ENCODE measurements at places on chromosomes 12 and 14.

DNA sequence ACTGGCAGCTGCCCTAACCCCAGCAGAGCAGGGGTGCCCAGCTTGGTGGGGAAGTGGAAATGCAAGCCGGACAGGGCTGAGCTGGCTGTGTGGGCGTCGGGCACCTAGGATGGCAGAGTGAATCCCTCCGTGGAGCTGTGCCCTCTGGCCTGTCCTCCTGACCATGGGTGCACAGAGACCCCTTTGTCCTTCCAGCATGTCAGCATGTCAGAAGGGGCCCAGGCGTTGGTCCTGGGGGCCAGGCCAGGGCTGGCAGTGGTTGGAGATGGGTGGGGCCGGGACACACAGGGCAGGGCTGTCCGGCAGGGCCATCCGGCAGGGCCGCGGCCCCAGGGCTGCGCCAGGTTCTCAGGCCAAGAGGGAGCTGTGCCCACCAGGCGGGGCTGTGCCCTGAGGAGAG is 8.8 kb upstream of the TEX22 start:
- DNase-seq: no peak

- DNase-seq: peak; percentile 92
These were observed 13.6 kb downstream of the ABCD2 start for GRCh38 chr12:39605996-39606395.

DNA sequence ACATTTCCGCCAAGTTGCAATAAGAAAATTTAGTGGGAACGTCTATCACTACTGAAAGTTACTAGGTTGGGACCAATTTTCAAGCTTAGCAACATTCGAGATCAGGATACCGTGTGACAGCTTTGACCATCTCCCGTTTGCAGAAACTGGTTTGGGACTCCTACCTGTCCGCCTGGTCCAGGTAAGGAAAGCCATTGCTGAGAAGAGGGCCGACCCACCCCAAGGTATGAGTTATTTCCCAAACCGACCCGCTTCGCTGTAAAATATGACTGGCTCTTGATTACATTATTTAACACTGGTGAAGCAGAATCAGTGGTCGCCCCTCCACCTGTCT is 271 bp downstream of the DNAI7 start:
- DNase-seq: no peak

DNA sequence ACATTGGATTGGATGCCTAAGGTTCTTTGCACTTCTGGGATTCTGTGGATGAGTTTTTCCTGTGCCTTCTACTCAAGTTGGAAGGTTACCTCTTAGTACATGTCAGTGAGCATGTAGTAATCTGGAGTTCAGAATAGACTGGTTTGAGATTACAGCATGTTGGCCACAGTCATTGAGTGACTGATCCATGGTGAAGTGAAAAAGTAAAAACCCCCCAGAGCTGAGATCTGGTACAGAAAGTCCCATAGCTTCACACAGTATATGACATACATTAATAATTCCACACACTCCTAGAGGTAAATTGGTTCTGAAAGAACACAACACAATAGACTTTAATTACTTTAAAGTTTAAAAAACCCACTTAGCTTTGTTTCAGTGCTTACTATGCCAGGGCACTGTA is 11.9 kb upstream of the CCND2 start:
- DNase-seq: no peak

GRCh38 chr12:53560351-53560750 is 53.1 kb upstream of the NPFF start:
- no peak for DNase-seq

GRCh38 chr12:52759695-52760094 is 17.4 kb downstream of the KRT76 start:
- DNase-seq: no peak

GRCh38 chr12:52236386-52237050 is 3.5 kb downstream of the KRT7 start:
- no peak for DNase-seq
